ENCODE measurements at places on chromosomes 5 and 9.
A peak's percentile ranks its signal among the peaks of the same experiment; 100 is the strongest.

DNA sequence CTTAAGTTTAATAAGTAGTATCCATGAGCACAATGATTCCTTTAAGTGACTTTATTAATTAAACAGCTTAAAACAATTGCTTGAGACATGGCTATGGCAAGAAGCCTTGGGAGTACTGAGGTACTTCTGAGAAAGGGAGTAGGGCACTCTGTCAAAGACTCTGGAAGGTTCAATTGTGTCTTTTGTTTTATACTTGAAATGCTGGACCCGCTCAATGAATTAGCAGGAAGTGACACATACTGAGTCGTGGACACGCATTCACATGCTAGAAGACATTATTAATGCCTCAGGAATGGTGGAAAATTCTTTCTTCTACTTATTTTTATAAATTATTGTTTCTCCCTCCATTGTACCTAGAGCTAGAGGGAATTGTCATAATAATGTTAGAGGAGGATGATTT is 347.3 kb upstream of the ZNF608 start:
- DNase-seq, result no peak

- DNase-seq, result no peak
Observed at GRCh38 chr5:147483188-147483790, 26.6 kb downstream of the DPYSL3 start.

DNA sequence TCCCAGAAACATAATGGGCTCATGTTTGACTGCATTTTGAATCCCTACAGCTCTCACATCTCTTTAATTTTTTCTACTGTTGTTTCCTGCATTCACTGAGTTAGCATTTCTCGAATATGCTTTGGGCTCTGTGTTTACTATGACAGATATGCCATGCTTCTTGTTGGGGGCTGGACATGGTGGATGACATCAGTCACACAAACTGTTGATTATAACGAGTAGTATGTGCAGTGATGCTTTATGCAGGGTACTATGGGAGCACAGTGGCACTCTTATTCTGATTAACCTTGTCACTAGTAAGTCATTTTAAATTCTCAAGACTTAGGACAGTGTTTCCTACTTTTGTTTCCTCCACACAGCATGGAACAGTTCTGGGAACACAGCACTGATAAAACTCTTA is 295.4 kb upstream of the ZNF608 start:
- DNase-seq, result no peak

DNA sequence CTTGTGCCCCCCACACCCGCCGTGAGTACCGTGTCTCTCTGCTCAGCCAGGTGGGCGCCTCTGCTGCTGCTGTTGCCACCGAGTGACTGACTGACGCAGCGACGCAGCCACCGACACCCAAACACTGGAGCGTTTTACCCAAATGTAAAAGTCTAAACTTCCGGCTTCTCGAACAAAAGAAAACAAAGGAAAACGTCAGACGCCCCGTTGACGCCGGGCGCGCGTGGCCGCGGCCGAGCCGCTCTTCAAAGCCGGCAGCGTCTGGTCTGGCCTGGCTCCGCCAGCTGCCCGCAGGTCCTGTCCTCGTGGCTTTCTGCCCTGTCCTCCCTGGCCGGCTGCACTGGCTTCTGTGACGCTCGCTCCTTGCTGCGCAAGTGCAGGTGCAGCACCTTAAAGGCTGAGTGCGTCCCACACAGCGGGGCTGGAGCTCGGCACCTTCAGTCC is 41.4 kb upstream of the CLPTM1L start:
- no peak for DNase-seq

DNA sequence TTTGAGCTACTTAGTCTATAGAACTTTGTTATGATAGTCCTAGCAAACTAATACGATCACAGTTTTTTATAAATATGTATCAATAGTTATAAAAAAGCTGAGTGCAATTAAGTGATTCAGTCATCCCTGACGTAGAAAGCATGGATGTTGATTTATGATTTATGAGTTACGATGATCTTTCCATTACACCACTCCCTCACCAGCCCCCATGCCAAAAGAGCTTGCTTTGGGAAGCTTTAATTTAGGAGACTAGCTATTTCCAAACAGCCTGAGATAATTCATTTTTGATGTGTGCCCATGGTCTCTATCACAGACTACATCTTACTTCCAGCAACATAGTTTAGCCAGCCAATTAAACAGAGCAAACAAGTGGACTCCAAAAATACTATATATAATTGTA is 256.8 kb downstream of the GABRG2 start:
- no peak for DNase-seq

- DNase-seq, result no peak
Observed at GRCh38 chr5:117892360-117892759, 1096.0 kb downstream of the DTWD2 start.

DNA sequence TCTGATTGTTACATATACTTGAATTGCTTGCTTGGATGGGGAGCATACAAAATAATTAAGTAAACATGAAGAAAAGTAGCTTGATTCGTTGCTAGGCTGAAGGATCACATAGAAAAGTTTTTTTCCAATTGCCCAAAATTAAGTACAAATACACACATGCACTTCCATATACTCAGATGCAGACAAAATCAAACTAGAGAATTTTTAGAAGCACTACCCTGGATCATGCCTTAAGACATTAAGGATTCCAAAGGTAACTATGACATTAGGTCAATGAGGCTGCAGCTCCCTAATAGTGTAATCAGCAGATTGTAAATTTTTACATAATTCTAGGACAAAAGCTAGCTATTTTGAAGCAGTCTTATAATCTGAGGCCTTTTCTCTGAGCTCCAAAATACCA is 216.9 kb upstream of the TMEM161B start:
- DNase-seq, result no peak

- DNase-seq, result no peak
Observed at GRCh38 chr9:87620731-87621322, 105.1 kb upstream of the CTSL start.

DNA sequence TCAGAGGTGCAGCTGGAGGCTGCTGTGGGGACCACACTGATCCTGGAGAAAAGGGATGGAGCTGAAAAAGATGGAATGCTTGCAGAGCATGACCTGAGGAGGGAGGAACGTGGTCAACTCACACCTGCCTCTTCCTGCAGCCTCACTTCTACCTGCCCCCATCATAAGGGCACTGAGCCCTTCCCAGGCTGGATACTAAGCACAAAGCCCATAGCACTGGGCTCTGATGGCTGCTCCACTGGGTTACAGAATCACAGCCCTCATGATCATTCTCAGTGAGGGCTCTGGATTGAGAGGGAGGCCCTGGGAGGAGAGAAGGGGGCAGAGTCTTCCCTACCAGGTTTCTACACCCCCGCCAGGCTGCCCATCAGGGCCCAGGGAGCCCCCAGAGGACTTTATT is 5.9 kb upstream of the SLC6A7 start:
- no peak for DNase-seq

DNA sequence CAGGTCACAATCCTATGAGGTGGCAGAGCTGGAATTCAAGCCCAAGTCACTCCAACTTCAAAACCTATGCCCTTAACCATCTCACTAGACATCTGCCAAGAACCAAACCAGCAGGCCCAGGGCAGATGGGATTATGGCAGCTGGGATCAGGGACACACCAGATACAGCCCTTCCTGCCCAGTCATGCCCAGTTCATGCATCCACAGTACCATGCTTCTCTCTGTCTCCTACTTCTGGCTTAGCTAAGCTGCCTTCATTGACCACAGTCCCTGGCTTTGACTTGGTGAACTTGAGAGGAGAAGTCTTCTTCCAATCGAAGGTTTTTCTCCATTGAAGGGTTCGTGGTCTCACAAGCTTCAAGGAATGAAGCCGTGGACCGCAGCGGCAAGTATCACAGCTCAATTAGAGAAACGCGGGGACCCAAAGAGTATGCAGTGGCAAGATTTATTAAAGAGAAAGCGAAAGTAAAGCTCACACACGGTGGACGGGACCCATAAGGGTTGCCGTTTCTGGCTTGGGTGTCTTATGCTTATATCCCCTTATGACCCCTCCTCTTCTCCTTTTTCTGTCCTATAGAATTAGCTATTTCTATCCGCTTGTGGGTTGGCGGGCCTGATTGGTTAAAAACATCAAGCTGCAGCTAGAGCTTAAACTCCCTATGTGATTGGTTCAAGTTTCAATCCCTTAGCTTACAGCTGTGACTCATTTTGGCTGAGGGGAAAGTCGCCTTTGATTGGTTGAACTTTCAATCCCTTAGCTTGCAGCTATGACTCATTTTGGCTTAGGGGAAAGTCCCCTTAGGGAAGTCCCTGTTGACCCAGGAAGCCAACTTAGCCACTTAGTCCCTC is 101.2 kb downstream of the TRIM36 start:
- peak; percentile 2 for DNase-seq

DNA sequence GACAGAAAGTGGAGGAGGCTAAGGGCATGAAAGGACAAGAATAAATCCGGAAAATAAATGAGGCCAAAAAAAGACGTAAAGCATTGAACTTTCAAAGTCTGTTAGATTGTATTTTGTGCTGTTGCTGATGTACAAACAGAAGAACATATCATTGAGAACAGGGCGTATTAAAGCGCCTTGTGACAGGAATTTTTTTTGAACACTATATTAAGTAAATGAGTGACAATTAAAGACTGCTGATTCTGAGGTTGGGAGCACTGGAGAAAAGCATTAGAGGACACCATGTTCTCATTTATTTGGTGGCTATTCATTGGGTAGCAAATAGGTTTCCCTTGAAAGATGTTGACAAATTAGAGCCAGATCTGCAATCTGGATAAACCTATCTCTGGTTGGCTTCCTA is 137.3 kb upstream of the SGCD start:
- DNase-seq, result no peak

DNA sequence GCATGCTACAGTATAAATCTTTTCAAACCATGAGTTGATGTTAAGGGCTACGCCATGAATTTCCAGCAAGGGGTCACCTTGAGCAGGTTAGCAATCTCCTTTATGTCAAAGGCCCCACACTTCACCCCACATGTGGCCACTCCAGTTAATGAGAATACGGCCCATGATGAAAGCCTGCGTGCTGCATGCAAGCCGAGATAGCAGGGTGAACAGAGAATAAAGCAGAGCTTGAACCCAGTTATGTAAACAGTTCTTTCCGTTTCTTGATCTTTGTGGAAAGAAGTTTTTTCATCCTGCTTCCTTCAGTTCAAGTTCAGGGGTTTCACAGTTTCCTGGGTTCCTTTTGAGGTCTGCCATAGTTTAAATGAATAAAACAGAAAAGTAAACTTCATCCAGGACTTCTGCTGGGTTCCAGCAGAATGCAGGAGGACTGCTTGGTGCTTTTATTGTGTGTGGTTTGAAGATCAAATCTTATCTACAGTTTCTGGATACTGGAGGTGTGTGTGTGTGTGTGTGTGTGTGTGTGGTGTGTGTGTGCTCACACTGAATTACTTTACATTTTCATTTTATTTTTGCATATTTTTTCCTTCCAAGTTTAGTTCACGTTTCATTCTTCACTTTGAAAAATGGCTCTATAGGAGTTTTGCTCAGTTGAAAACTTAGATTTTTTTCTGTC is 87.1 kb downstream of the HMHB1 start:
- no peak for DNase-seq

DNA sequence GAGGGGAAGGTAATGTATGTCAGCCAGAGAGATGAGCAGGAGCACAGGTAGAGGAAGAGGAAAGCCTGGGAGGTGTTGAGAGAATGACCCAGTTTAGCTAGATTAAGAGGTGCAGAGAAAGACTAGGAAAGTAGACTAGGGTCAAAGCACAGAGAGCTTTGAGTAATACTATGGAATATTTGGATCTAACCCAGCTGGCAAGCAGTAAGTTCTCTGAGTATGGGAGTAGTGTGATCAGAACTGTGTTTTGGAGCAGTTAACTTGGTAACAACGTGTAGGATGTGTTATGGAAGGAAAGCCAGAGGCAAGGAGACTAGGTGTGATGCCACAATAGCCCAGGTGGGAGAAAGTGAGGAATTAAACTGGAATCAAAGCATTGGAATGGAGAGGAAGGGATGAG is 84.9 kb upstream of the PTGER4 start:
- no peak for DNase-seq

DNA sequence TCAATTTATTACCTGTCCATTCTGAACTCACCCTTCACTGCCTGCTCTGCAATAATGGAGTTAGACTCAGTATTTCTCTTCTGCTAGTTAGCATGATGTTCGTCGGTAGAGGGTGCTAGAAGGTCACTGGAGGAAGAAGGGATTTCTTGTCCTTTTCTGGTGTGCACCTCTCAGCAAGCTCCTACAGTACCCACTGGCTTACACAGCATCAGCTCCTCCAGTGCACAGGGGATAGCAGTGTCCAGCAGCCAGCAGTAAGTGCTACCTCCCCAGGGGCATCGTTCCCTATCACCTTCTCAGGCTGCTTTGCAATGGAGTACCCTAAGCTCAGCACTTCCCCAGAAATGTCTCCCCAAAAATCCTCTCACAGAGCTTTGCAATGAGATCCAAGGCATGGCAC is 45.9 kb upstream of the APC start:
- DNase-seq, result peak; percentile 76

GRCh38 chr9:6843742-6844141 is 86.0 kb downstream of the KDM4C start:
- no peak for DNase-seq

GRCh38 chr5:175572886-175573285 is 85.0 kb upstream of the HRH2 start:
- no peak for DNase-seq

DNA sequence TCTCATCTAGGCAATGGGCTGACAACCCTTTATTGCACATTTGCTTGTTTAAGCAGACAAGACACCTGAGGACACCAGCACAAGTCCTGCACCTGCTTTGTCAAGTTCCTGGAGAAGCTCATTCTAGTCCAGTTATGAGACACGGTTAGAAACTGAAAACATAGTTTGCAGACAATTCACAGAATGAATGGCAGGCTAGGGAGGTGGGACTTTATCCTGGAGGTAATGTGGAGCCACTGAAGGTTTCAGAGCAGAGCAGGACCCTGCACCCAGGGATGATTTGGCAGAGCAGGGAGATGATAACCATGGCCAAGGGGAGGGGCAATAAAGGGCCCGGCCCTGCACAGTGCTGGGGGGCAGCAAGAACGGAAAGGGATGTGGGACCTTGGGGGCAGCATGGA is 50.7 kb upstream of the SLC25A51 start:
- no peak for DNase-seq

GRCh38 chr9:8677741-8678140 is 878.2 kb upstream of the DMAC1 start:
- no peak for DNase-seq

DNA sequence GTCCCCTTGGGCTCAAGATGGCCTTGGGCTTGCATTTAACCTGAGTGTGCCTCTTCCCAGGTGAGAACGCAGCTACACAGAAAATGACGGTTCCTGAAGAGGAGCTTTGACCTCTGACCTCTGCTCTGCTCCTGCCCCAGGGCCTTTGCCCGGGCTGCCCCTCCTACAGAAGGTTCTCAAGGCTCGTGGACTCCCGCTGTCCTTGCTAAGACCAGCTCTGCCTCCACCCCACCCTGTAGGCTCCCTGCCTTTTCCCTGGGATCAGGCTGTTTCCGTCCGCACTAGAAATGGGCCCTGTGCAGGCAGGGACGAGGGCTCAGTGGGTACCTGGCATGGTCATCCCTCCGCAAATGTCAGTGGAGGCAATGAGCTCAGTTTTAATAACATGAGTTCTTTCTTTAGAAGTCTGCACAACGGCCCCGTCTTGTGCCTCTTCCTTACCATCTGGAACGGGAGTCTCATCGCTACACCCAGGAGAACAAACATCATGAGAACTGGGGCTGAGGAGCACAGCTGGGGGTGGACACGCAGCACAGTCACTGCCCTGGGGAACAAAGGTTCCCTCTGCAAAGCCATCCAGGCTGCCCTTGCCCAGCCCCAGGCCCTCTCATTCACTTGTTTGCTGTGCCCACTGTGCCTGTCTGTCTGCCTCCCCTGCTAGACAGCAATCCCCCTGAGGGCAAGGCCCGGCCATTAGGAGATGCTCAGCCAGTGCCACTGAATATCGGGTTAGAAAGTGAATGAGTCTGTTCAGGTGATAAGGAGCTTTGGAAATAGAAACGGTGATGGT is 26.7 kb upstream of the LPCAT1 start:
- no peak for DNase-seq

GRCh38 chr5:77491783-77492652 is at the start of gene WDR41:
TSS of gene WDR41 (minus strand) at chr5:77492316. CDS start at chr5:77492220, 96 bp downstream.
- peak; percentile 84 for DNase-seq
